ENCODE measurements at places on chromosomes 2 and 18.
A peak's percentile ranks its signal among the peaks of the same experiment; 100 is the strongest.

DNA sequence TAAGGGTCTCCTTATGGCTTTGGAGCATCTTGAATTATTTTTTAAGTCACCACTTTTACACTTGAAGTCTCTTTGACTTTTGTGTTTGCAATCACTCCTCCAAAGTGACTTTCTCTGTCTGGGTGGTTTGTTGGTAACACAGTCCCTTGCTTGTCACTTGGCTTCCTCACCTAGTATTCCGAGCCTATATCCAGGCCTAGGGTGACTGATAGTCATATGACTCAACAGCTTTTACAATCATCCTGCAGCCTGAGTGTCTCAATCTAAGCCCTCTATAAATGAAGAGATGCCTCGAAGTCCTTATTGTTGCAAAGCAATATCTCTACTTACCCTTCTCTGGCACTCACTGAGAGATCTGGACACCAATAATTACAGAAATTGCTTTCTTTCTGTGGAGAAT lies 53.9 kb upstream of the SETBP1 start:
- no peak for DNase-seq

DNA sequence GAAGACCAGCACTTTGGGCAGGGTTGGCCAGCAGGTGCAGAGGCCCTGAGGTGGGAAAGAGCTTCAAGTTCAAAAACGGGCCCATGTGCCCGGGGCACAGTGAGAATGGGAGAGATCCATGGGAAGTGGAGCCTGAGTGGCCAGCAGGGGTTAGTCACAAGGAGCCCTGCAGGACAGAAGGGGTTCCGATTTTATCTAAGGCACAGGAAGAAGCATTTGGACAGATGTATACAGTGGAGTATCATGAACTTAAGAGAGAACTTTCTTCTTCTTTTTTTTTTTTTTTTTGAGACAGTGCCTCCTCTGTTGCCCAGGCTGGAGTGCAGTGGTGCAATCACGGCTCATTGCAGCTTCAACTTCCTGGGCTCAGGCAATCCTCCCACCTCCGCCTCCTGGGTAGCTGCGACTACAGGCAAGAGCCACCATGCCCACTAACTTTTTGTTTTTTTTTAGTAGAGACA lies 24.0 kb downstream of the WIPF1 start:
- DNase-seq, result no peak

DNA sequence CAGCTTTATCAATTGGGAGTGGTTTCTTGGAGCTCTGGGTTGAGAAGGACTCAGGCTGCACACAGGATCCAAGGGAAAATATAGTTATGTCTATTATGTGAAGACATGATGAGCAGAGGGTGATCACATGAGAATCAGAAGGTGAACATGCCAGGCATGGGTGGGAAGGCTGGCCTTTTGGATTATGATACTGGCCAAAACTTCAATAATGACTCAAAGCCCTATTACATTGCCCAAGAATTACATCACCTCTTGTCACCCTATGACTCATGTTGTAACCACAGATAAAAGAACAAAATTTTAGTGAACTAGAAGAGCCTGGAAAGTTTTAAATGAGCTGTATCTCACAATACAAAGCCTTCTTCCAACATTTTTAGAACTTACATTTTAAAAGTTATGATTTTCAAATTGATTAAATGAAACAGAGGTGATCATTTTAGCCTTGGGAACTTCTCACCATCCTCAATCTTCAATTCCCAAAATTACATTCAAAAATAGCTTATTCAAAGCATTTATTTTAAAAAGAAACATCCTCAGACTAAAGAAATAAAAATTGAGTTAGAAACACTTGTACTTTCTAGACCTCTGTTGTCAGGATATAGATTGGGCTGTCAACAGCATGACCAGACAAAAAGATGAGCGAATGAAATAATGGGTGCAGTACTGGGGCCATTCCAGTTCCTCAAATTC lies 428.3 kb downstream of the MBD2 start:
- DNase-seq, result peak; percentile 70

DNA sequence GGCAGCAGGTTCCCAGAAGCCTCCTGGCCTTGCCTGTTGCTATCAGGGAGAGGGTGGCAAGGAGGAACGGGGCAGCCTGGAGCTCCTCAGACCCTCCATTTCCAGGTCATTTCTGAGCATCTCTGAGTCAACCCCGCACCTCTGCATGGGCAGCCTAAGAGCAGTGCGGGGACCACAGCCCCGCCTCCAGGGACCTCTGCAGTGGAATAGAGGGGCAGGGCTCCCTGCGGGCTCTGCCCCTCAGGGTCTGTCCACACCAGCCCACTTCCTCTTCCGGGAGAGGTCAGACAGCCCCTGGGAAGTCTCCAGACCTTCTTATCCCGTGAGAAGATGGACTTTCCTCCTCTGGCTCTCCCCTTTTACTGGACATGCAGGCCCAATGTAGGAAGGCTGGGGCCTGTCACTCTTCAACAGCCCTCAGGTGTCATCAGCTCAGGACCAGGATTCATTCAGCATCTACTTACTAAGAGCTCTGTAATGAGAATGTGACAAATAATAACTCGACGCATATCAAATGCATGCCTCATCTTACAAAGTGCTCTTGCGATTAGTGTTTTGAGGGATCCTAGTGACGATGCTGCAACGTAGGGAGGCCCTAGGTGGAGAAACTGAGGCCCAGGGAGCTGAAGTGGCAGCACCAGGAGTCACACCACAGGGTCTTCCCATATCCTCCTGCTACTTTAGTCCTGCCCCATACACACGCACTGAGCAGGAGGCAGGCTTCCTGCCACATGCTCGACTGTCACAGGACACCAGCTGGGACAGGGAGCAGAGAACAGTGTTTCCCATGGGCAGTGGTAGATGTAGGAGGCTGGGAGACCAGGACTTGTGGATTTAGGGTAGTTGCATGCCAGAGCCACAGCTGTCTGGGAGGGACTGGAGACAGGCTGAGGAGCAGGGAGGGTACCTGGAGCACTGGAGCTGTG lies 28.0 kb downstream of the SH2D6 start:
- no peak for DNase-seq

- DNase-seq, result no peak
Measured at GRCh38 chr18:79394534-79395307, 1.0 kb upstream of the NFATC1 start.

- no peak for DNase-seq
Measured at GRCh38 chr18:11004294-11004693, 145.1 kb downstream of the PIEZO2 start.
